ENCODE measurements at places on chromosomes 5 and 9. TPM values are rescaled to one million over a fixed set of nuclear protein-coding genes. Genes with fewer than 3 reads are reported as not detected.

Gene RASGRF2
- total RNA-seq = 0.19 TPM

Gene C7
- total RNA-seq = 0.90 TPM

DNA sequence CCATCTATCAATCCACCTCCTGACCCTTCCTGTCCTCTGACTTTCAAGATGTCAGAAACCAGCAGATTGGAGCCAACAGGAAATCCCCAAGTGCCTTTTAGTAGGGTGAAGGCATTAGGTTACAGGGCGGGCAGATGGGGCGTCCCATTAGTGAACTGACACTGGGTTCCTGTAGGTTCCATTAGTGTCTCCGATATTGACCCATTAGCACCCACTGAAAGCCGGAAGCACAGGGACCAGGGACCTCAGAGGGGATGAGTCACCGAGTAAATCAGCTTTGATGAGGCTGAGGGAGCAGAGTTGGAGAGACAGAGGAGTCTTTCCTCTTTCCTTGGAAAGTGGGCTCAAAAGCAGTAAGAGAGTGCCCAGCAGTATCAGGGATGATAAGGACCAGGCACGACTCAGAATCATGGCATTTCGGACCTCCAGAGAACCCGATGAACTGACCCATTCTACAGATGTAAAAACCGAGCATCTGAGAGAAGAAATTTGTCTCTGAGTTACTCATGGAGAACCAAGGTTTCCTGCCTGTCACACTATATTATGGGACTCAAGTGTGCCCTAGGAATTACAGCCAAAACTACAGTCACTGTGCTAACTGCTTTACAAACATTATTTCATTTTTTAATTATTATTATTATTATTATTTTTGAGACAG, 47.2 kb upstream of the FABP6 start:
- H3K36me3 ChIP-seq = no peaks in the 10 kb centered on the region
- no peak overlapping the region for H3K4me3 ChIP-seq
- no peak for DNase-seq

GRCh38 chr5:145971701-145972100, 35.3 kb downstream of the SH3RF2 start:
- DNase-seq = no peak
- H3K27me3 ChIP-seq = no peaks in the 10 kb centered on the region
- no peaks in the 10 kb centered on the region for H3K36me3 ChIP-seq
- no peaks in the 10 kb centered on the region for H3K4me1 ChIP-seq
- no peak overlapping the region for H3K4me3 ChIP-seq
- no peak overlapping the region for H3K27ac ChIP-seq

GRCh38 chr5:19855453-19855852, 132.5 kb downstream of the CDH18 start:
- no peaks in the 10 kb centered on the region for H3K36me3 ChIP-seq
- H3K27me3 ChIP-seq = no peaks in the 10 kb centered on the region
- H3K27ac ChIP-seq = no peak overlapping the region
- H3K4me3 ChIP-seq = no peak overlapping the region
- no peak for DNase-seq

DNA sequence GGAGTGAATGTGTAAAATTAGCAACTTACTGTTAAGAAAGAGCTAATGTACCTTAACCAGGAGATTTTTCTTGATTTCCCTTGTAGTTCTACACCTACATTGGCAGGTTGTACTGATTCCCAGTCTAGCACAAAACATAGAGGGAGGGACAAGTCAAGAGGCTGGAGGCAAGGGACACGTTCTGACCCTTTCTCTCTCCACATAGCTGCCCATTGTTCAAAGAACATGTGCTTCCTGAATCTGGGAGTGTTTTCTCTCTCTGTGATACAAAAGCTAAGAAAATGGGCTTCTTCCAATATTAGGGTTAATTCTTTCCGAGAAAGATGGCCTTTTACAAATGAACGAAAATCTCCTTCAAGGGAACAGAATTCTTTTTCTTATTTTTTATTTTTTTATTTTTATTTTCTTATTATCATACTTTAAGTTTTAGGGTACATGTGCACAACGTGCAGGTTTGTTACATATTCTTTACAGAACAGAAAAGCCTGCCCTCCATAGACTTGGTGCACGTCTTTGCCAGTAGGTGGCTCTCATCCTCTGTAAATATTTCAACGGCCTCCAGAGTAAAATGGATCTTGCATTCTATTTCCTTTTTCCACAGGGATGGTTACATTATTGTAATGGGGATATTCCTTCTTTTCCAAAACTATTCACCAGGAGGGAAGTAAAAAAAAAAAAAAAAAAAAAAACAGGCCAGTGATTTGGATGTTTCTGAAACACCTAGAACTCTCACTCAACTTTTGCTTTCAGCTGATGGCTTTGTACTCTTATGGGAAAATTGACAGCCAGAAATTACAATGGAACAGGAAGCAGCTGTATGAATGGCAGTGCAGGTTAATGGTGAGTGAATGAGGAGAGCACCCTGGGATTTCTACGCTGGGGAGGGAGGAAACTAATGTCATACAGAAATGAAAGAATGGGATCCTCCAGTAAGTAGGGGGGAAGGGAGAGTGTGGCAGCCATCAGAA, 13.1 kb upstream of the IFNA5 start:
- no peak overlapping the region for H3K27ac ChIP-seq
- H3K36me3 ChIP-seq = no peaks in the 10 kb centered on the region

Measured in GM12878 (cell line).